ENCODE measurements at places on chromosomes 2 and 18.

- DNase-seq: no peak
Measured at GRCh38 chr2:207231106-207231865, 65.5 kb upstream of the KLF7 start.

GRCh38 chr2:37625156-37625555 lies 46.3 kb downstream of the CDC42EP3 start:
- no peak for DNase-seq

DNA sequence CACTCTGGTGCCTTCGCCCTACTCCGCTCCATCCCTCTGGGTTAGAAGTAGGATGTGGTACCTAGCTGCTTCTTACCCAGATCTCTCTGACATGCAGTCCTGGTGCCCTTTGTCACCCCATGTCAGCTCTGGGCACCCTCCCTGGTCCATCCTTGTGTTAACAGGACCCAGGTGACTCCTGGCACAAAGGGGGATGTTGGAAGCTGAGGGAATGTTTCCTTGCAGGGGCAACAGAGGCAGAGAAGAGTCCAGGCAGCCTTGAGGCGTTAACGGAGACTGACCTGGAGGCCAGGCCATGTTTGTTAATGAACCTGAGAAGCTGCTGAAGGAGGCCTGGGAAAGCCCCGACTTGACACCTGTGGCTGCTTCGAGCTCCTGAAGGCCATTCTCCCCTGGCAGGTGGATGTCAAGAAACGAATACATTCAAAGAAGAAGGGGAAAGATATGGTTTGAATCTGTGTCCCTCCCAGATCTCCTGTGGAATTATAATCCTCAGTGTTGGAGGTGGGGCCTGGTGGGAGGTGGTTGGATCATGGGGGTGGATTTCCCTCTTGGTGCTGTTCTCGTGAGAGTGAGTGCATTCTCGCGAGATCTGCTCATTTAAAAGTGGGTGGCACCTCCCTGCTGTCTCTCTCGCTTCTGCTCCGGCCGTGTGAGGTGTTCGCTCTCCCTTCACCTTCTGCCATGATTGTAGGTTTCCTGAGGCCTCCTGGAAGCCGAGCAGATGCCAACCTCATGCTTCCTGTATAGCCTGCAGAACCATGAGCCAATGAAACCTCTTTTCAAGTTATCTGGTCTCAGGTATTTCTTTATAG lies 31.4 kb downstream of the NPPC start:
- no peak for DNase-seq

- DNase-seq: no peak
Measured at GRCh38 chr2:13193075-13193474, 476.3 kb downstream of the TRIB2 start.

DNA sequence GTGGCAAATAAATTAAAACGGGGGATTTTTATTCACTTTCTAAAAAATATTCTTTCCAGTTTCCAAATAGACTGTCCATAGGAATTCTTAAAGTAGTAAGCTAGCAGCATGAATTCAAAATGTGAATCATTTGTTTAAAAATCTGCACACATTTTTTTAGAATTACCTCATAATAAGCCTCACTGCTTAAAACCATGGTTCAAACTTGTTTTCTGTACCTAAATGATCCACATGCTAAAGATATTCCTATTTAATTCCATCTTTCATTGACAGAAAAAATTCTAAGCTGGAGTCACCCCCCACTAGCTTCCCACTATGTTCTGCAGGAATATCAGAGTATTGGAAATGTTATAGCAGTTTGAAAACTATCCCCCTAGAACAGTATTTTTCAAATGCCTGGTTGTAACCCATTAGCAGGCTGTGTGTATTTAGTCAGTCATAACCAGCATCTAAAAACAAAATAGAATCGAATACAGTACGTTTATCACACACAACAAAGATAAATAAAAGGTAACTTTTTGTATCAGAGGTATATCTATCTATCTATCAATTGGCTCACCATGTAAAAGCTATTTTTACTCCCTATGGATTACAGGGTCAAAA lies 11.2 kb upstream of the IKZF2 start:
- no peak for DNase-seq

- DNase-seq: no peak
Measured at GRCh38 chr18:45202061-45202460, 413.2 kb upstream of the SLC14A2 start.

Data from CD4-positive, alpha-beta T cell treated with Interleukin-6 at 100 ng/mL for 8 hours (primary cell).